ENCODE measurements at places on chromosomes 3 and 15. TPM values are rescaled to one million over a fixed set of nuclear protein-coding genes. Genes with fewer than 3 reads are reported as not detected.

GRCh38 chr3:139764936-139765335 lies 87.2 kb upstream of the NMNAT3 start:
- peak; percentile 98 for DNase-seq

The SCN11A gene
- total RNA-seq: not detected

- peak; percentile 51 for DNase-seq
Observed at GRCh38 chr15:36177590-36178302, 401.7 kb upstream of the CDIN1 start.

GRCh38 chr15:100284701-100285100 lies 57.1 kb downstream of the ADAMTS17 start:
- DNase-seq: no peak

GRCh38 chr15:53522991-53523390 lies 236.5 kb downstream of the WDR72 start:
- no peak for DNase-seq

GRCh38 chr3:171328419-171329082 lies 131.7 kb downstream of the TNIK start:
- DNase-seq: peak; percentile 23

GRCh38 chr3:48652923-48653715 lies 9.6 kb downstream of the CELSR3 start:
- no peak for DNase-seq

DNA sequence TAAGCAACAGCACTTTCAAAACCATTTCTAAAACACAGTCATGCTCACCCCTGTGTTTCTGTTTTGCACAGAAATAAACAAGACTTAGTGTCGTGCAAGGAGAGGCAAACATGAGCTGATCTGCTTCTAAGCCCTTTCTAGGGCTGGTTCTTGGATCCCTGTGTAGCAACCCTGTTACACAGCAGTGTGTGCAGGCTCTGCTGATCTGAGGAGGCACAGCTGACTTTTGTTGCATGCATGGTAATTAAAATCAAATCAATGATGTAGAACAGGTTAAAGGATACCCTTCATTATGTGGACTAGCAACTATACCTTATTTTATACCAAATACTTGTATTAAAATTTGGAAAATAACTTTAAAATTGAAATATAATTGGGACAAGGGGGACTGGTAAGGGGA lies 234.8 kb downstream of the PDZRN3 start:
- DNase-seq: no peak

The AGTR1 gene
- total RNA-seq: 0.10 TPM

The SLC35G2 gene
- 21.7 TPM for total RNA-seq

All from RPMI7951 (cell line).